ENCODE measurements at places on chromosomes 12 and 14. TPM values are rescaled to one million over a fixed set of nuclear protein-coding genes. Genes with fewer than 3 reads are reported as not detected.

NUMB gene
- polyA plus RNA-seq = 86.4 TPM

IL31 gene
- not detected for polyA plus RNA-seq

LTA4H gene
- 132 TPM for polyA plus RNA-seq

DNA sequence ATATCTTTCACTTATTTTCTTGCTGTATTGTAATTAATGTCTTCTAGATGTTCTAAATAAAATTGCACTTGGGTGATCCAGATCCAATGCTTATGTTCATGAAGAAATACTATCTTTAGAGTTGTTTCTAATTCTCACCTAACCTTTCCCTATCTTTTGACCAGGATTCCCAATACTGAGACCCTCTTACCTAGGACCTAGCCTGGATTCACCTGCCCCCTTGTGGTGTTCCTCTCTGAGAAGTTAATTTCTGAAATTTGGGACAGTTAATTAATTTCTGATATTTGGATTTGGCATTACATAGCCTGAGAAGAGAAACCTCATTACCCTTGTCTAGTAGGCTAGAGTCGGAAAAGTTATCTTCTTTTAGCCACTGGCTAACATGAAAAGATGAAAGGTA lies 29.5 kb downstream of the FOXA1 start:
- DNase-seq = no peak

DNA sequence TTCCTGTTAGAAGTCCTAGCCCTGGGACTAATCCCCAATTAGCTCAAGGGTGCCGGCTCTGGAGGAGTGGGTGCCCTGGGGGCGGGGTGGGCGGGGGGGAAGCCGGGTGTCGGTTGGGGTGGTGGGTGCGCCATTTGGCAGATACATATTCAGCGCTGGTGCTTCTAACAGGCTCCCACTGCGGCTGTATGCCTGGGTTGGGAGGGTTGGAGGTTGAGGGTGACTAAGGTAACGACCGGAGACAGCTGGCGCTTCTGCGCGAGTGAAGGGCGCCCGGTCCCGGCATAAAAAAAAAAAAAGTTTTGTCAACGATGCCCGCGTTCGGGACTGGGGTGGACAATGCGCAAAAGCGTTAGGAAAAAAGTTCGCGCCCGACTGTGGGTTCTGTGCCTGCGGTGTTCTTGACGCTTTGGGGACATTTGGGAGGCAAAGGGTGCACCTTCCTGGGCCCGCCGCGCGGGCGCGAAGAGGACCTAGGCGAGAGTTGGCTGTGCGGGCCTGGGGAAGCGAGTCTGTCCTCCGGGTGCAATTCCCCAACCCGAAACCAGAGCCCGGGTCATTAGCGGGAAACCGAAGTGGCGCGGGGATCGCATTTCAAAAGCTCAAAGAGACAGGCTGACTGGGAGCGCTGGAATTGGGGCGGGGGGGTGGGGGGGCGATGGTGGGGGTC lies 19.2 kb downstream of the TBX3 start:
- no peak for DNase-seq

GRCh38 chr14:29054119-29054518 lies 287.5 kb downstream of the FOXG1 start:
- no peak for DNase-seq
